ENCODE measurements at places on chromosomes 3 and 15.

DNA sequence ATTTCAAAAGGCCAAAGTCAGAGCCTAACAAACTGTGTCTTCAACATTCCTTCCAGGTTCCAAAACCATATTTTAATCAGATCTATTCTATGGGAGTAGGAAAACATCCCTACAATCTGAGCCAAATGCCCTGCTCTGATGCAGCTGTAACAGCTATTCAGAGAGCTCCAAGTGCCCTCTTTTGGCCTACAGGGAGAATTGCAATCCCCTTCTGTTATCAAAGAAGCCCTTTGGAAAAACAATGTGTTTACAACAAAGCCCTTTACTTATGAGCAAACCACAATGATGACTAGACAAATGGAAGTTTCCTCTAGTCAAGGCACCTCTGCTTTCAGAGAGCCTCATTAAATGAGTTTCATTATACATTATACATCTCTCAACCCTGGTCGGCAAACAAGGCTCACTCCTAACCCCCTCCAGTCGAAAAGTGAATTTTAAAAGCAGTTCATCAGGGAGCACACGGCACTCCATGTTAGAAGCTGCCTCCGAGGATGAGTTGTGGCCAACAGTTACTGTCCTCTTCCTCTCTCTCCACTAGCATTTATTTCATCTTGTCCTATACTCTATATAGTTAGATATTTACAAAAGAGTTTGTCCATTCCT is 42.6 kb upstream of the TMCO5A start:
- no peak for DNase-seq

DNA sequence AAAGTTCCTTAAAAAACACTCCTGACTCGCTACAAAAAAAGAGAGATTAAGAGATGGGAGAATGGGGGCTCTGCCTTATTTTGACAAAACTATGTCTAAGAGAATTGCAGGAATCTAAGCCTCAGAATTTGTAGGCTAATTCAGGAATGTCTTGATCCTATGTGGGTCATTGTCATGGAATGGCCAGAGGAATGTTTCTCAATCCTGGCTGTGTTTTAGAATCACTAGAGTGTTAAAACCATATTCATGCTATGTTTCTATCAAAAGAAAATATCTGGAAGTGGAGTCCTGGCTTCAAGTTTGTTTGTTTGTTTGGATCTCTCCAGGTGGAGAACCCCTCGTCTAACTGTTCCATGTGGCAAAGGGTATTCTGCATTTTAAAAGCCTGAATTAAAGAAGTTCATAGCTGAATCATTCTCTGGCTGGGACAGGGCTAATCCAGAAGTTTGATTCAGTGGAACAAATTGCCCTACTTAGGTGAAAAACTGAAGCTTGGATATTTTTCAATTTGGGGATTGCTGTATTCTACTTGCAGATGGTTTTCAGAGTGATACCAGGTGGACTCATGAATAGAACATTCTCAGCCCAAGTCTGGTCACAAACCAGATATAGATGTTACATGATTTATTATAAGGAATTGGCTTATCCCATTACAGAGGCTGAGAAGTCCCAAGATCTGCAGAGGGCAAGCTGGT is 28.2 kb downstream of the GJD2 start:
- no peak for DNase-seq

DNA sequence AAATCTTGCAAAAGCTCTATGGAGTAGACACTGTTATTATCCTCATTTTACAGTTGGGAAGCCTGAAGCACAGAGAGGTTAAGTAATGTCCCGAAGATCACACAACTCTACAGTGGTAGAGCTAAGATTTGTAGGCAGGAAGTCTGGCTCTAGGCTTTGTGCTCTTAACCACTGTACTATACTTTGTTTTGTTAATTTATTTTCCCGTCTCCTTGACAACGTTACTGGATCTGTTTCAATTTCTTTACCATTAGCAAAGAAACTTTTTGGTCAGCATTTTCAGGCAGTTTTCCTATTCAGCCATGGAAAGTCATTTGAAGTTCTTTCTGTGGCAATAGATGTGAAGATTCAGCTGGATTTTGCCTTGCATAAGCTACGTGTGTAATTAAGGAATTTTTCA is 51.7 kb downstream of the OTOL1 start:
- no peak for DNase-seq

DNA sequence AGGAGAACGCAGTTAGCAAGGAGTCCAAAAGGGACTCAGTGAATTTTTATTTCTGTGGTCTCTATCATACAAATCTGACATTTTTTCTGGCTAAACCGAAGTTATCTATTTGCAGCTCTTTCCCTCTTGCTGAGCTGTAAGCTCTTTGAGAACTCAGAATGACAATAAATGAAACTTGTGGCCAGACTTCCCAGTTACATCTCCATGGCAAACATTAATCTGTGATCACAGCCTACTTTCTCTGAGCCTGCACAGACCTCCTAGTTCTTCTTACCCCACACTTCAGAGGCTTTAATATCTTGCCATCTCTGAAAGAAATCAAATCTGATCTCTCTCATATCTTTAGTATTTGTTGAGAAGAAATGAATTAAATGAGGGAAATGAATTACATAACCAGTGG is 58.0 kb downstream of the PLD1 start:
- no peak for DNase-seq

GRCh38 chr3:155391551-155391958 is 98.1 kb upstream of the STRIT1 start:
- DNase-seq, result no peak

GRCh38 chr15:90873998-90874605 is 5.7 kb downstream of the FURIN start:
- no peak for DNase-seq

GRCh38 chr3:149407898-149408297 is 30.4 kb upstream of the TM4SF1 start:
- no peak for DNase-seq

GRCh38 chr15:78265752-78266224 is 1.4 kb downstream of the DNAJA4 start:
- DNase-seq, result no peak

DNA sequence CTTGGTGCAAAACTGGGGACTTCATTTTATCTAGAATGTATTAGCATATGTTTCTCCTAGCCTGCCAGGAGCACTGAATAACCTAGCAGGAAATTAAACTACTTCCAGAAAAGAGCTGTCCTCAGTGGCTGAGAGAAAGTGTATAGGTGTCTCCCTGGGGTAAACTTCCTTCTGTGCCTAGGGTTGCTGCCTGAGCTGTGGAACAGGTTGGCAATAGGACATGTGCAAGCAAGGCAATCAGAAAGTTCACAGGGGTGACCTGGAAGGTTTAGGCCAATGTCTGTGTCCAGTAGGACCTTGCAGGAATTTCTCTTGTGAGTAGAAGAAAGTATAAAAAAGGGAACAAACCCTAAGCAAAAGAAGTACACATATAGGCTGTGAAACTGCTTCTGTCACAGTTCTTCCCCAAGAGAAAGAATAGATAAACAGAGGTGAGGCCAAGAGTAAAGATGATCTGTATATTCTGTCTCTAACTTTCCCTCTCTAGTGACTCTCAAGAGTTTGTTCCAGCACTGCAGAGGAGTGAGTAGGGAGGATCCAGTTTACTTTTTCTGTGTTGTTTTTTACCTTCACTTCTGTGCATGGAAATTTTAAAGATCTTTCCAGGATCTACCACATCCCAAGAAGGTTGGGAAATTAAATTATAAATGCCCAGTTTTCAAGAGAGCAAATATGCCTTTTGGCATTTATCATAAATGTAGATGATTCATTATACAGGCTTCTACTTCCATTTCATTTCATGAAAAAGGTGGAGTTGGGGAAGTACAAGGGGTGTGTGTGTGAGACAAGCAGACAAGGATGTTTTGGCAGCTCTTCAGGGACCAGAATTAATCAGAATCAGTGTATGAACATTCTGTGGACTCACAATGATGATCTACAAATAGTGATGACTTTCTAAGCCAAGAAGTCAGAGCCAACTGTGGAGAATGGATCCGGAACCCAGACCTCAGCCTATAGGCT is 155.2 kb downstream of the RBPMS2 start:
- no peak for DNase-seq

DNA sequence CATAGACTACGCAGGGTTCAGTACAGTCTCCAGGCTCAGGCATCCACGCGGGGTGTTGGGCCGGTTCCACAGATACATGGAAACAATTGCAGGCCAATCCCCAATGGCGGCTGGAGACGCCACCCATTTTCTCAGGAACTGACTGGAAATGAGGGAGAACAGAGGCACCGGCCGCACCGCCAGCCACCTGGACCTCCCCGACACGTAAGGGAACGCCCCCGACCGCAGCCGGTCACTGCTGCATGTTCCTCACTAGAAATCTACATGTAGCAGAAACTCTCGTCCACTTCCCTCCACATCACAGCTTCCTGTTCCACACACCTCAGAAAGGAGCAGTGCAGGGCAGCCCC is 29.2 kb downstream of the CYFIP1 start:
- no peak for DNase-seq

DNA sequence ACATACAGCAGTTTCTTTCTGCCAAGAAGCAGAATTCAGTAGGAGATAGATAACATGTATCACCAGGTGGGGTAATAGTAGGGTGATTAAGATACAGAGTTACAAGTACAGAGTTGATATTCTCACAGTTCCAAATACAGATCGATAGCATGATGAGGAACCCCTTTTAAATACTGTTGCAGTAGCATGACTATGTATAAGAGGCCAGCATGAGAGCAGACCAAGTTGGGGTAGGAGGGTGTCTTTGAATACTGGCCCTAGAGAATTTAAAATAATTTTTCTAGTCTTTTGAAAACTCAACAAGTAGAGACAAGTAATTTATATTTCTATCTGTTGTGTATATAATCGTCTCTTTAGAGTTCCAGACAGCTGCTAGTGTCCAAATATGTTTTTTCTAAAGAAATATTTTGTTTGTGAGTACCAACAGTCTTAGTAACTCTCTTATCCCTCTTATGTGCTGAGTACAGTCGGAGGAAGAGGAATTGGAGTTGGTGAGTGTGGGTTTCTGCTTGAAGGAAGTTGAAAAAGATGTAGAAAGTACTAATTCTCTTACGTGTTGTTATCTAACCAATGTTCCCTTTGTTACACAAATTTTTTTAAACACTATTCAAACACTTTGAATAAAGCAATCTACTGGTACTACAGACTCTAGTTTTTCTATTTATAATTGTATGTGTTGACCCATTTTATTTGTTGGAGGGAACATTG is 30.2 kb downstream of the LYSMD4 start:
- DNase-seq, result no peak

- no peak for DNase-seq
These were observed 472.8 kb downstream of the ZIC1 start for GRCh38 chr3:147881933-147882332.

GRCh38 chr15:22947101-22948000 is 32.8 kb downstream of the CYFIP1 start:
- DNase-seq, result no peak

GRCh38 chr3:180764481-180764880 is 85.2 kb upstream of the CCDC39 start:
- DNase-seq, result no peak

- no peak for DNase-seq
These were observed 203.3 kb upstream of the LRRFIP2 start for GRCh38 chr3:37377670-37378069.

GRCh38 chr3:117105686-117106085 is 396.1 kb downstream of the TUSC7 start:
- no peak for DNase-seq

DNA sequence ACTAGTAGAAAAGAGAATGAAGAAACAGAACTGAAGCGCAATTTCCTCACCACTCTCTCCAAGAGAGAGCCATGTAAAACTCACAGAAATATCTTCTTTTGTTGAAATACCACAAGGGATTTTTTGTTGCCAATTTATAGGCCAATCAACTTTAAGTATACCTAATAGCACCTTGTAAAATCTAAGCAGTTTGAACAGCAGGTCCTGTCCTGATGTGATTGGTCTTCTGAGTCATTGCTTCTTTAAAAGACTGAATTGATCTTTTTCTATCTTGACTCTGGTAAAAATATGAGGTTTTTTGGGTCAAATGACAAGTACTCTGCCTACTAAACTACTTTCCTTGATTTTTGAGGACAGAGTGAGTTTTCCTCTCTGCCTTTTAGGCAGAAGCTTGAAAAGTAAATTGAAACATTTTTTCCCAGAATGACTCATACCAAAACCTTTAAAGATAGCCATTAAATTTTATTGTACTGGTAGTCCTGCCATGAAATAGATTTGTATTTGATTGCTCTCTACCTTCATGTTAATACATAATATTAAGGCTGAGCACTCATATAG is 343.9 kb upstream of the CBLB start:
- no peak for DNase-seq

DNA sequence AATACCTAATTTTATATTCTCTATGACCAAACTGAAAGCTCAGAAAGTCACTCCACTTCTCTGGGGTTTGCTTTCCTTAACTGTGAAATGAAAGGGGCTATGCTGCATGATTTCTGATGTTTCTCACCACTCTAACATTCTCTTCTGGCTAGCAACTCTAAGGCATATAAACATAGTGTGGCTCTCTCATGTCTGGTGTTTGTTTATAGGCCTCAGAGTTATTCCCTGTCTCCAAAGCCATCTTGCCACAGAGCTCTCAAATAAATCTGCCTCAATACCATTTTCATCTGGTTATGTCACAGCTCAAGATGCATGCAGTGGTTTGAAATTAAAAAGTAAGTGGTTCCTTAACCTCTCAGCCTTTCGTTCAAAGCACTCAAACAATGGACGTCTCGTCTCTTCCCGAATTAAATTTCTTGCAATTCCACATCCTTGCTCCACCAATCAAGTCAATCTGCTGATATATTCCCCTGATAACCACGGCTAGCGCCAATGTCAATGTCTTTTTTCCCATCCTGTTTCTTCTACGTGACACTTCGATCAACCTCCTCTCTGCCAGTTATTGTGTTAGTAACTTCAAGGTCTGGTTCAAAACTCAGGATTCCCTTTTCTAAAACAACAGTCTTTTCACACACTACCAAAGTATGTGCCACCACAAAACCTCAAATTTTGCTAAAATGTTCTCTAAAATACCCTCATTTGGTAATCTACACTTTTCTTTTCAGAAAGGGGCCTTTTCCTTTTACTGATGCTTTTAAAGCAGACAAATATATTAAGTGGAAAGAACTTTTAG is 16.0 kb downstream of the TOMM70 start:
- no peak for DNase-seq
